A549 treated with AZD2906 at 1 μM for 4 hours (cell line): ENCODE measurements at places on chromosomes 4 and X. TPM values are rescaled to one million over a fixed set of nuclear protein-coding genes. Genes with fewer than 3 reads are reported as not detected.

RNF175 gene
- 0.10 TPM in 1 of 5 replicates, not detected in the others for total RNA-seq

NAA10 gene
- 203 to 232 TPM (median 216 TPM) in 5 replicates for total RNA-seq

GAGE12F gene
- total RNA-seq = not detected in 5 replicates

FAM9B gene
- not detected in 5 replicates for total RNA-seq

GPRASP1 gene
- 0.24 to 0.30 TPM (median 0.25 TPM) in 5 replicates for total RNA-seq

SH3RF1 gene
- 6.4 to 9.2 TPM (median 7.2 TPM) in 5 replicates for total RNA-seq

KCND1 gene
- 0.65 to 1.2 TPM (median 1.1 TPM) in 5 replicates for total RNA-seq

HPSE gene
- 1.0 to 1.5 TPM (median 1.3 TPM) in 5 replicates for total RNA-seq

RNF212 gene
- total RNA-seq = 2.0 to 2.8 TPM (median 2.6 TPM) in 5 replicates

GUCY1B1 gene
- total RNA-seq = 0.17 to 0.30 TPM (median 0.20 TPM) in 5 replicates

PDCL2 gene
- not detected in 5 replicates for total RNA-seq

COX7B gene
- total RNA-seq = 562 to 614 TPM (median 566 TPM) in 5 replicates

SPANXB1 gene
- 1.4 to 3.1 TPM (median 2.2 TPM) in 5 replicates for total RNA-seq

ZNF630 gene
- total RNA-seq = 0.15 to 0.37 TPM (median 0.21 TPM) in 5 replicates
